ENCODE measurements at places on chromosomes 16 and 17. TPM values are rescaled to one million over a fixed set of nuclear protein-coding genes. Genes with fewer than 3 reads are reported as not detected.

The CMTM2 gene
- total RNA-seq: 0.95 TPM

GRCh38 chr16:74083541-74083940 is 213.1 kb upstream of the PSMD7 start:
- H3K4me3 ChIP-seq: no peak overlapping the region
- no peak for DNase-seq
- H3K27me3 ChIP-seq: no peaks in the 10 kb centered on the region
- no peaks in the 10 kb centered on the region for H3K36me3 ChIP-seq

GRCh38 chr17:15944759-15945526 is at the start of gene ADORA2B:
ADORA2B (plus strand) TSS chr17:15945130; CDS start chr17:15945249, 119 bp downstream.
- peaks cover 13% of the 10 kb centered on the region for H3K4me1 ChIP-seq
- H3K27me3 ChIP-seq: peaks cover 47% of the 10 kb centered on the region
- peaks cover 2% of the 10 kb centered on the region for H3K36me3 ChIP-seq
- H3K27ac ChIP-seq: peak within 1 kb of the TSS; percentile 53

The OSGIN1 gene
- total RNA-seq: 0.72 TPM

- no peaks in the 10 kb centered on the region for H3K27me3 ChIP-seq
- no peak for DNase-seq
- H3K4me3 ChIP-seq: no peak overlapping the region
- peaks cover 22% of the 10 kb centered on the region for H3K36me3 ChIP-seq
- peaks cover 34% of the 10 kb centered on the region for H3K4me1 ChIP-seq
Observed at GRCh38 chr17:59149051-59149450, 5.9 kb downstream of the SKA2 start.

The ZSCAN10 gene
- total RNA-seq: not detected

DNA sequence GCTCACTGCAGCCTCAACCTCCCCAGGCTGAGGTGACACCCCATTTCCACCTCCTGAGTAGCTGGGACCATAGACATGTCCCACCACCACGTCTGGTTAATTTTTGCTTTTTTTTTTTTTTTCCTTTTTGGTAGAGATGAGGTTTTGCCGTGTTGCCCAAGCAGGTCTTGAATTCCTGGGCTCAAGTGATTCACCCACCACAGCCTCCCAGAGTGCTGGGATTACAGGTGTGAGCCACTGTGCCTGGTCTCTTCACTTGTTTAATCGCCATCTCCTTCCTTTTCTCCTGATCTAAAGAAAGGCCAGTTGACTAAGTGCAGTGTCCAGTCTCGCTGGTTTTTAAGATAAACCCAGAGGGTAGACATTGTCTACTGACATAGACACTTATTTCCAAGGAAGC is 152.0 kb downstream of the C16orf95 start:
- H3K4me3 ChIP-seq: no peak overlapping the region
- H3K4me1 ChIP-seq: no peaks in the 10 kb centered on the region
- no peak overlapping the region for H3K27ac ChIP-seq
- no peaks in the 10 kb centered on the region for H3K27me3 ChIP-seq

DNA sequence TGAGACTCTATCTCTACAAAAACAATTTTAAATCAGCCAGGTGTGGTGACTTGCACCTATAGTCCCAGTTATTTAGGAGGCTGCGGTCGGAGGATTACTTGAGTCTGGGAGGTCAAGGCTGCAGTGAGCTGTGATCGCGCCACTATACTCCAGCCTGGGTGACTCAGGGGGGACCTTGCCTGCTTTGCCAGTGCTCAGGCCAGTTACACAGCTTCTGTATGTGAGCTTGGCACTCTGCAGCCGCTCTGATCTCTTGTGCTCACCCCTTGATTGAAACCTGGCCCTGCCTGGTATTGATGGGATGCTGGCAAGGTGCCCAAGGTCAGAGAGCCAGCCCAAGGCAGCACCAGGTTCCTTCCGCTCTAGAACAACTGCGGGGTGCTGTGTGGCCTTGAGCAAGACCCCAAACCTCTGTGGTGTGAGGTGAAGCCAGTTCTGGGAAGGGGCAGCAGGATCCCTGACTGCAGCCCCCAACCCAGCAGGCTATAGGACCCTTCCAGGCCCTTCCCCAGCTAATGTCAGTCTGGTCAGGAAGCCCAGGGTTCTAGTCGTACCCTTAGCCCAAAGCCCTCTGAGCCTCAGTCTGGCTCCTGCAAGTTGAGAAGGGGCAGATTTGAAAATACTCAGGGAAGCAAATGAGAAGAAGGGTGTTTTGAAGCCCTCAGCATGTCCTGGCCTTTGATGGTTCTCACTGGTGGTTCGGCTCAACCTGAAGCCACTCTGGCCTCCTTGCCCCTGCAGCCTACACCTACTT is 18.9 kb downstream of the MMP15 start:
- no peaks in the 10 kb centered on the region for H3K4me1 ChIP-seq
- H3K27ac ChIP-seq: no peak overlapping the region
- no peaks in the 10 kb centered on the region for H3K36me3 ChIP-seq
- no peak overlapping the region for H3K4me3 ChIP-seq

DNA sequence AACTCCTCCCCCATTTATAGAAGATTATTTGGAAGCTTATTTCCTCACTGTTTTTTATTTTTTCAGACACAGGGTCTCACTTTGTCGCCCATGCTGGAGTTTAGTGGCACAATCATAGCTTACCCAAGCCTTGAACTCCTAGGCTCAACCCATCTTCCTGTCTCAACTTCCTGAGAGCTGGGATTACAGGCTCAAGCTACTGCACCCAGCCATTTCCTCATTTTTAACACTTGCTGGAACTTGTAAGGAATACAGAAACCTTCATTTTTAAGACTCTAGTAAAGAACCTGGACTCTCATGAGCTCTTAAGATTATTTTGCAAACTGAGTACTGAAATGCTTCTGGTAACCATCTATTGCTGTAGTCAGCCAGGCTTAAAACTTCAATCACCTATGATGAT is 29.9 kb downstream of the KANSL1 start:
- H3K27me3 ChIP-seq: no peaks in the 10 kb centered on the region
- no peak overlapping the region for H3K27ac ChIP-seq
- no peak overlapping the region for H3K4me3 ChIP-seq
- DNase-seq: no peak
- peaks cover 57% of the 10 kb centered on the region for H3K4me1 ChIP-seq

DNA sequence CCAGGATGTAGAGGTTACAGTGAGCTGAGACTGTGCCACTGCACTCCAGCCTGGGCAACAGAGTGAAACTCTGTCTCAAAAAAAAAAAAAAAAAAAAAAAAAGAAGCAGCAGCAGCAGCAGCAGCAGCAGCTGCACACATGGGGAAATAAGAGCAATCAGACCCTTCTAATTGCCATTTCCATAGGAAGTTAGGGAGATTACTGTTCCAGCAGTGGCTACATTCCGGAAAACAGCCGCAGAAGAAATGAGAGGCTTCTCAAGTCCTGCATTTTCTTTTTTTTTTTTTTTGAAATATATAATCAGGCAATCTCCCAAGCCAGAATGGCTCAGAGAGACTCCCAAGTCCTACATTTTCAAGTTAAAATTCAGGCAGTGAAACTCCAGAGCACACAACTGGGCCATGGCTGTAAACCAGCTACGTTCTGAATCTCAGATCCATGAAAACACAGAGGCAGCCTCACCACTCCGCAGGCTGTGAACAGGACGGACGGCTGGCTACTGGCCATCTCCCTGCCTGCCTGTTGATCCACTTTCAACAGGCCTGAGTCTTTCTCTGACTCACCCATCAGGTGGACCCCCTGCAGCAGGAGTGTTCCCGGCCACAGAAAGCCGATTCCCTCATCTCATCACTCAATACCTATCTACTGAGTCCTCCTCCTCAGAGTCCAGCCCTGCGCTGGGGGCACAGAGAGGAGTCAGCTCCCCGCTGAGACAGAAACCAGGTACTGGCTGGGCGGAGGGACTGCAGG is 15.0 kb downstream of the TRPV1 start:
- H3K4me1 ChIP-seq: no peaks in the 10 kb centered on the region
- no peak overlapping the region for H3K27ac ChIP-seq
- no peak for DNase-seq
- no peaks in the 10 kb centered on the region for H3K27me3 ChIP-seq

- DNase-seq: no peak
- no peak overlapping the region for H3K4me3 ChIP-seq
- peaks cover 8% of the 10 kb centered on the region for H3K4me1 ChIP-seq
- peaks cover under 1% of the 10 kb centered on the region for H3K27me3 ChIP-seq
- no peak overlapping the region for H3K27ac ChIP-seq
- peaks cover 30% of the 10 kb centered on the region for H3K36me3 ChIP-seq
Observed at GRCh38 chr16:89913408-89914387, 5.0 kb upstream of the MC1R start.

The TPSG1 gene
- total RNA-seq: not detected

The GRIN2A gene
- not detected for total RNA-seq

GRCh38 chr17:31582151-31582907 is 190.9 kb downstream of the RAB11FIP4 start:
- no peaks in the 10 kb centered on the region for H3K36me3 ChIP-seq
- no peak overlapping the region for H3K4me3 ChIP-seq
- H3K27ac ChIP-seq: no peak overlapping the region
- H3K27me3 ChIP-seq: no peaks in the 10 kb centered on the region
- DNase-seq: peak; percentile 60

DNA sequence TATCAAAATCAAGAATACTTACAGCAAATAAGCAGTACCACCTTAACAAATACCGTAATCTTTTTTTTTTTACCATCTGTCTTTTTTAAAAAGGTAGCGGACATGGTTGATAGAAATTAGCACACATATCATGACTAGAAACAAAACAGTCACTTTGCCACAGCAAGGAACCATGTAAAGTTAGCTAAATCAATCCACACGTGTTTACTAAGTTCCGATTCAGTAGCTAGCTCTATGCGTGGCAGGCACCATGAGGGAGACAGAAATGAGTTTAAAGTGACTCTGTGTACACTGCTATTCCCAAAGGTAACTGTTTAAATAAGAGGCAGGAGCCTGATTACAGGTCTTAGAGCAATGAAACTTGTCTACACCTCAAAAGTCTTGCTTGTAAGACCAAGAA is 108.6 kb downstream of the XYLT1 start:
- no peak for DNase-seq
- H3K36me3 ChIP-seq: peaks cover 16% of the 10 kb centered on the region
- H3K27me3 ChIP-seq: no peaks in the 10 kb centered on the region
- H3K4me1 ChIP-seq: peaks cover 85% of the 10 kb centered on the region
- no peak overlapping the region for H3K4me3 ChIP-seq

Data from activated CD4-positive, alpha-beta T cell treated with anti-CD3 and anti-CD28 coated beads, Interleukin-2, amount 10 ng/mL, durations not matched to agents 24 days and 14 days (primary cell).